AML-193 (cell line): ENCODE measurements at places on chromosomes 7 and 10.

- no peak for DNase-seq
Observed at GRCh38 chr7:44698046-44698580, 50.5 kb upstream of the ZMIZ2 start.

GRCh38 chr10:26628395-26628794 lies 69.1 kb upstream of the PDSS1 start:
- DNase-seq, result no peak

DNA sequence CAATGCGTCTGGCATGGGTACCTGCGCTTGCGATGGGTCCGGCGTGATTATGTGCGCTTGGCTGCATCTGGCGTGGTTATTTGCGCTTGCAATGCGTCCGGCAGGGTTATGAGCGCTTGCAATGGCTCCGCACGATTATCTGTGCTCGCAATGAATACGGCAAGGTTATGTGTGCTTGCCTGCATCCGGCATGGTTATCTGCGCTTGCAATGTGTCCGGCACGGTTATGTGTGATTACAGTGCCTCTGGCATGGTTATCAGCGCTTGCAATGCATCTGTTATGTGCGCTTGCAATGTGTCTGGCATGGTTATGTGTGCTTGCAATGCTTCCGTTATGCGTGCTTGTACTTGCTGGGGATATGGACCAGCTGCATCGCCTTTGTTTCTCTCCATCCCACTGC lies 37.7 kb downstream of the RBAK start:
- no peak for DNase-seq

DNA sequence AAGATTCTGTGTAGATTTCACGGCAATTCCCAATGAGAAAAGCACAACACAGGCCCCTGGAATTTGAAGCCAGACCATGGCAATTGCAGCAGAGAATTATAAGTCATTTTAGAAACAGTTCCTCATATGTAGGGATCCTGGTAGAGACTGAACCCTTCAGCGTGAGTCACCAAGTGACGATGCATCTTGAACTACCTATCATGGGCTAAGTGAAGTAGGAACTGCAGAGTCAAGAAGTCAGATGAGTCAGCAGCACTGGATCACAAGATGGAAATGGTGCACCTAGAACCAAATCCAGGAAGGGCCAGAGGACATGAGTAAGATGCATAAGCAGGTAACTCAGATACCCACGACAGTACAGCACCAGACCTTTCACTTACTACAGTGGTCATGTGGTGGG lies 140.0 kb upstream of the TPK1 start:
- DNase-seq, result no peak

DNA sequence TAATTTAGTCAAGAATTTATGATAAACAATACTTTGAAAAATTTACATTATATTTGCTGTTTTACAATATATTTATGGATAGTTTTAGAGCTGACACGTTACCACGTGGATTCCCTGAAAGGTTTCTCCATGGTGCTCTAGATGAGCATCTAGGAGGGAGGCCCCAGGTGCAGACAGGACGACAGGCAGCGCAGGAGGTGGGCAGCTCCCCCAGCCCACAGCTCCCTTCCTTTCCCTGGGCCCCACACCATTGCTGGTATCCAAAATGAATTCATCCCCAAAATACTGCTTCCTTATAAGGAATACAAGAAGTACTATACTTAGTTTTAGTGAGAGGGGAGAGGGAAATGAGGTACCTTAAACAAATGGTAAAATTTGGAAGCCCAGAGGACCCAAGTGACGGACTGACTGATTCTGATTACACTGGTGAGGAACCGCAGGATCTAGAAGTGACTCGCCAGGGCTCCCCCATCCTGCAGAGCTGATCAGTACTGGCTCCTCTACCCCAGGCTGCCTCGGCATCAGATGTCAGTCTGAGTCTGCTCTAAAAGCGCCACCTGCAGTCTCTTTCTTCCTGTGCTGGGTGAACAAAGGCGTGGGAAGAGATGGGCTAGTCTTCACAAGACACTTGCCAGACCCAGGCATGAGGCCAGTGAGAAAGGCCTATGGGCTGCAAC lies 89.2 kb downstream of the DLG5 start:
- peak; percentile 16 for DNase-seq
